ENCODE measurements at places on chromosomes 4 and X. TPM values are rescaled to one million over a fixed set of nuclear protein-coding genes. Genes with fewer than 3 reads are reported as not detected.

The F8A2 gene
- not detected for total RNA-seq

The TMEM144 gene
- 5.6 TPM for total RNA-seq

The IBSP gene
- total RNA-seq, result not detected

The SMIM43 gene
- total RNA-seq, result not detected

The MGARP gene
- 2.2 TPM for total RNA-seq

The AKAP4 gene
- total RNA-seq, result not detected

The MXRA5 gene
- 4.7 TPM for total RNA-seq

The BEX2 gene
- 7.4 TPM for total RNA-seq

The STATH gene
- total RNA-seq, result not detected

The RHOXF2B gene
- total RNA-seq, result not detected

The IL21 gene
- total RNA-seq, result not detected

The XAGE1A gene
- total RNA-seq, result not detected

DNA sequence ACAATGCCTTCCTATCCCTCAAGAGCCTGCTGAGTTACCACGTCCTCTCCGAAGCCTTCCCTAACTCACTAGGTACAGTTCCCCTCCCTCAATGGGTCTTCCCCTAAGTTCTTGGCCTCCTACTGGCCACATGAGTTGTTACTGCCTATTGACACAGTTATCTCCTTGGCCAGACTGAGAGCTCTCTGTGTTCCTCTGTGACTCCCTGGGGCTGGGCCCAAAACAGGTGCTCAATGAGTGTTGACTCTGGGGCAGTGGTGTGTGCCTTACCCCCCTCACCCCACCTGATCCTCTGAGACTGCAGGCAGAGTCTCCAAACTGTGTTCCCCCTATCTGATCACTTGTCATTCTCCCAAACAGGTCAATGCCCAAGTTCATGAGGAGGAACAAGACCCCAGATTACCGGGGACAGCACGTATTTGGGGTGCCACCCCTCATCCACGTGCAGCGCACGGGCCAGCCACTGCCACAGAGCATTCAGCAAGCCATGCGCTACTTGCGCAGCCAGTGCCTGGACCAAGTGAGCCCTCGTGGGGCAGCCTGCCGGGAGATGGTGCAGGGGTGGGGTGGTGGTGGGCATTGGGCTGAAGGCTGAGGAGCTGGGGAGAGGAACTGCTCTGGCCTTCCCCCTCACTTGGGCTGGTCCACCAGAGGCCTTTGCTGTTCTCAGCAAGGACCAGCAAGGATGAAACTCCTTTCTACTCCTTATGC is 72.6 kb downstream of the STARD8 start:
- DNase-seq, result no peak

DNA sequence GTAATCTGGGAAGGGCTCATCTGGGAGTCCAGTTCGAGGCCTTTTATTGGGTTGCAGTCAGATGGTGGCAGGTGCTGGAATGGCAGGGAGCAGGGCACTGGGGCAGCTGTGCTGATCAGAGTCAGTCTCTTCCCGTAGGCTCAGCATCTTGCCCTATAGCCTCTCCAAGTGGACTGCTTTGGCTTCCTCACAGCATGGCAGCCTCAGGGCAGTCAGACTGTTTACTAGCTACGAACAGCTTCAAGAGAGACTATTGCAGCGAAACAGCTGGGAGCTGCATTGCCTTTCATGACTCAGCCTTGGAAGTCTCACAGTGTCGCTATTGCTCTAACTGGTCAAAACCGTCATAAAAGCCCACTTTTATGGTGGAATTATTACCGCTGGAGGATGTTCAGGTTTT is 26.8 kb upstream of the DUSP21 start:
- DNase-seq, result no peak

DNA sequence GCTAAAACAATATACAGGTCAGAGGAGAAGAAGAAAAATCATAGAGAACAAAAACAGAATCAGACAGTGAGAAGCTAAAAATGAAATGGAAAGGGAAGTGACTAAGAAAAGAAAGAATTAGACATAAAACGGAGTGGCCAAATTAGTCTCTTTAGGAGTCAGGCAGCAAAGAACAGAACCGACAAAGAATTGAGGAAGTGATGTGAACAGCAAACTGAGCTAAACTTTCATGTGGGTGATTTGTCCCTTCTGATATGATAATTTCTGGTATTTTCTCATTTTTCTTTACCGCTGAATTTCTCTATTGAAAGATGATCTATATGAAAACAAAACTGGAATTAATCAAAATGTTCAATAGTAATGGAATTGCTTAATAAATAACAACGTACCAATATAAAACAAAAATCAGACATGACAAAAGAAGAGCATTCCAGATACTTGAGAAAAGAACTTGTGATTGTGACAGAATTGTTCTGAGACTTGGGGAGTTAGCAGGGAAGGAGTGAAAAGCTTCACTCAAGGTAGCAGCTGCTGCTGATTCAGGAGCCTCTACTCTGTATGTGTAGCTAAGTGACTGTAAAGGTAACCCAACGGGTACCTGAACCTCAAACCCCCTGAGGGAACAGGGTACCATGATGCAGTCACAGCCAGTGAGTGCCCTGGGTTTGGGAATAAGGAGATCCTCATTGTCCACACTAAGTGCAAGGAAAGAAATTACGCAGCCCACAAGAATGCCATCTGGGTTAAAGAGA is 8.8 kb downstream of the TAPT1 start:
- no peak for DNase-seq

GRCh38 chr4:114349543-114350175 is 248.9 kb upstream of the UGT8 start:
- DNase-seq, result no peak

GRCh38 chrX:29841750-29842149 is 373.6 kb upstream of the MAGEB2 start:
- no peak for DNase-seq

DNA sequence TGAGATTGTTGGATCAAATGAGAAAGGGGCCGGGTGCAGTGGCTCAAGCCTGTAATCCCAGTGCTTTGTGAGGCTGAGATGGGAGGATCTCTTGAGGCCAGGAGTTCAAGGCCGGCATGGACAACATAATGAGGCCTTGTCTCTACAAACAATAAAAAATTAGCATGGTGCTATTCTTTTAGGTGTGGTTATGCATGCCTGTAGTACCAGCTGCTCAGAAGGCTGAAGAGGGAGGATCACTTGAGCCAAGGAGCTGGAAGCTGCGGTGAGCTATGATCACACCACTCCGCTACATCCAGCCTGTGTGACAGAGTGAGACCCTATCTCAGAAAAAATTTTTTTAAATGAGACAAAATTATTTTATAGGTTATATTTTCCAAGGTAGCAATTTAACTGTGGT is 49.7 kb upstream of the TMEM150C start:
- DNase-seq, result no peak

GRCh38 chrX:37454537-37455285 is 105.5 kb downstream of the PRRG1 start:
- no peak for DNase-seq

DNA sequence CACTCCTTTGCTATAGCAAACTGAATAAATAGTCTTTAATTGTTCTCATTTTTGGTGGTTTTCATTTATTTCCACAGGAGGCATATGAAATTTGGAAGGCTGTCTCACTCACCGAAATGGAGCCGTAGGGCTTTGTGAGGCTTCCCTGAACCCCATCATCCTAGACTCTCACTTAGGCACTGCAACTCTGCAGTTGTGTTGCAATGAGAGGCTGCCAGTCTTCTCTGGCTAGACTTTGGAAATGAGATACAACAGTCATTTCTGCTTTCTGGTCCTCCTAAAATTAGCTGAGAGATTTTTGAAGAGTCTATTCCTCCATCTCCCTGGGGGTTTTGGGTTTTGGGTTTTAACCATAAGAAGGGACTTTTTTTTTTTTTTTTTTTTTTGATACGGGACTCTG is 146.5 kb downstream of the SH3BGRL start:
- no peak for DNase-seq

- no peak for DNase-seq
Observed at GRCh38 chr4:145530189-145530588, 48.5 kb downstream of the SMAD1 start.

- no peak for DNase-seq
Observed at GRCh38 chr4:53116954-53117353, 248.9 kb downstream of the SCFD2 start.

DNA sequence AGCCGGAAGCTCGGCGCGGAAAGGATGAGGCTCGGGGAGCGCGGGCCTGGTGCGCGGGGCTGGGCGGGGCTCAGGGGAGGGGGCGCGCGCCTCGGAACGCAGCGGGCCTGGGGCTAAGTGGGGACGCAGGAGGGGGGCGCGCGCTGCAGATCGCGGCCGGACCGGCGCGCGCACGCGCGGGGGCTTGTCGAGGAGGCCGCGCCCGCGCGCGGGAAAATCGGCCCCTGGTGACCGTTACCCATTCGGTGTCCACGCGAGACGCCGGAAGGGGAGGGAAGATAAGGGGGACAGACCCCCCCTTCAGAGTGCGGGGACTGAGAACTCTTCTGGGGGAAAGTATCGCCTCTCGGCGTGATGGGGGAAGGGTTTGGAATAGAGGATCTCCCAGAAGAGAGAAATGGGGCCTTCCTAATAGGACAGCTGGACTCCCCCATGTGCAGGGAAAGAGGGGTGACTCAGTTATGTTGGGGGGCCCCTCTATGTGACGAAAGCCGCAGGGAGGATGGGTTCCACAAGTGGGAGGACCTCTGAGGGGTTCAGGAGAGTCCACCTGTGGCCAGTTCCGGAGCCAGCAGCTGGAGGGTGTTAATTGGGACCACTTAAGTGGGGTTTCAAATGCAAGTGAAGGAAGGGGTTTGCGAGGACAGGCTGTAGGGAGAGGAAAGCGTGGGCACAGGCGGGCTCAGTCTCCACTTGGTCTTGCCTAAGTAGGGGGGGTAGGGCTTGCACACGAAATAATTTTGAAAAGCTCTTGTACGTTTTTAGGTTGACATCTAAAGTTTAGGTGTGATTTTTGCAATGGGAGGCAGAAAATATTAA is 584 bp downstream of the SUV39H1 start:
- no peak for DNase-seq

GRCh38 chrX:114970806-114971205 is 46.6 kb downstream of the IL13RA2 start:
- no peak for DNase-seq

DNA sequence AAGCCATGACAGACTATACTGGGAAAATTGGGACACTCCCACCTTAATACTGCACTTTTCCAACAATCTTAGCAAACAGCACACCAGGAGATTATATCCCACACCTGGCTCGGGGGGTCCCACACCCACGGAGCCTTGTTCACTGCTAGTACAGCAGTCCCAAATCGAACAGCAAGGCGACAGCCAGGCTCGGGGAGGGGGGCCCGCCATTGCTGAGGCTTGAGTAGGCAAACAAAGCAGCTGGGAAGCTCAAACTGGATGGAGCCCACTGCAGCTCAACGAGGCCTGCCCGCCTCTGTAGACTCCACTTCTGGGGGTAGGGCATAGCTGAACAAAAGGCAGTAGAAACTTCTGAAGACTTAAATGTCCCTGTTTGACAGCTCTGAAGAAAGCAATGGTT is 118.3 kb downstream of the MAGEB5 start:
- DNase-seq, result no peak

GRCh38 chr4:26141051-26141721 is 179.6 kb upstream of the RBPJ start:
- DNase-seq, result no peak

GRCh38 chr4:60683973-60684372 is 516.2 kb upstream of the ADGRL3 start:
- no peak for DNase-seq

- no peak for DNase-seq
Observed at GRCh38 chrX:2401590-2402360, 99.0 kb downstream of the DHRSX start.

DNA sequence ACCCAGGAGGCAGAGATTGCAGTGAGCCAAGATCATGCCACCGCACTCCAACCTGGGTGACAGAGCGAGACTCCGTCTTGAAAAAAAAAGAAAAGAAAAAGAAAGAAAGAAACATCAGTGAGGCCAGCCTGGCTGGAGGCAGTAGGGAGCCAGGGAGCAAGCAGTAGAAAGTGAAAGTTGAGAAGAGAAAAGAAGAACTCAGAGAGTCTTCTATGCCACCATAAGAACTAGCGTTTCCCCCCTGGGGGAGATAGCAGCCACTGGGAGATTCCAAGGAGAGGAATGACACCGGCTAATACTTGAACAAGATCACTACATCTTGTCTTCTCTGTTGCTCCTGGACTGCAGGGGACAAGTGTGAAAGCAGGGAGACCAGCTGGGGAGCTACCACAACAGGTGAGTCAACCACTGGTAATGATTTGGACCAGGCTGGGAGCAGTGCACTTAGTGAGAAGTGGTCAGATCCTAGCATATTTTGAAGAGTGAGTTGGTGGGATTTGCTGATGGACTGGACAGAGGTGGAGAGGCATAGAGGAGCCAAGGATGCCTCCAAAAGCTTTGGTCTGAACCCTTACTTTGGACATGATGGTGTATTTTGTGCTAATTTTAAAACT is 33.4 kb downstream of the SLC2A9 start:
- peak; percentile 12 for DNase-seq

DNA sequence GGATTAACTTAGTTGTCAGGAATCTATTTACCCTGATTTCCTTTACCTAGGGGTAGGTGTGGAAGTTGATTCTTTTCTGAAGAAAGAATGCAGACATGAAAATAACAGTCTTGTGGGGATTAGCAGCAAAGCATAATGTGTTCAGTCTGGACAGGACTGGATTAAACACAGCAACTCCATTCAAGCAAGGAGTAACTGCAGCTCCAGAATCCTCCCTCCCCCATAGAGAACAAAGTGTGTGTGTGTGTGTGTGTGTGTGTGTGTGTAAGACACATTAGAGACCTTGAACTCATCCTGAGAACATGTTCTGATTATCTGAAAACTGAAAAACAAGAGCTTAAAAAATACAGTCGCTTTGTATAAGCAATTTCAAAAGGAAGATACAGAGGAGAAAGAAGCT is 9.3 kb downstream of the C4orf54 start:
- no peak for DNase-seq

DNA sequence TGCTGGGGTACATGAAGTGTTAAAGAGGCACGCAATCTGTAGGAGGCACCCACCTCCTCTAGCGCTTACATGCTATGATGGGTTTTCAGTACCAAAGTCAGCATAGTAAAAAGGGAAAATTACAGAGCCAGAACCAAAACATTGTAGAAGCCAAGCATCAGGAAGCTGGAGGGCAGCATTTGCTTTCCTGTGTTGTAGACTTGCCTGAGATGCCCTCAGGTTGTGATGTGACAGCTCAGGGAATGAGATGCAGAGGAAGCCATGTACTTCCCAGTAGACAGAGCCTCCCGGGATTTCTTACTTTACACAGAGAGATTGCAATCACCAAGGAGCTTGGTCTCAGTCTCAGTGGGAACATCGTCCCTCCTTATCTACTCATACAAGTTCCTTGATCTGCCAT is 161.5 kb downstream of the ARAP2 start:
- no peak for DNase-seq

- DNase-seq, result no peak
Observed at GRCh38 chrX:118360429-118361125, 14.7 kb downstream of the WDR44 start.

DNA sequence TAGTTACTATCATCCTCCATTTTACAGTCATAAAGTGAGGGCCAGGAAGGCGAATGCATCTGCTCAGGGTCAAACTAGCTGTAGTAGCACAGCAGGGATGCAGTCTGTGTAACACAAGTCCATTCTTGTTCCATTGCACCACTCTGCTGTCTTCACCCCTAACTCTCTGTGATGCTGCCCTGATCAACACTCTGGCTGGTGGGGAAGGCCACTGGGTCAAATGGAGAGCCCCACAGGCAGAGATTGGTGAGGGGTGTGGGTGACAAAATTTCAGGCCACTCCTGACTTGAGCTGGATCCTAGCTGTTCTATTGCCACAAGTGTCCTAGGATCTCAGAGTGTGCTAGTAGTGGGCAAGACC is 136.5 kb downstream of the PJA1 start:
- DNase-seq, result peak; percentile 43

All from vagina (tissue), 2 donors.